Mammary epithelial cell (primary cell): ENCODE measurements at places on chromosomes 1 and 21. TPM values are rescaled to one million over a fixed set of nuclear protein-coding genes. Genes with fewer than 3 reads are reported as not detected.

Gene PRAMEF9
- not detected in 2 replicates for total RNA-seq

Gene NBPF4
- not detected in 2 replicates for total RNA-seq

Gene NPR1
- 0.17 TPM for total RNA-seq

Gene SLC2A1
- total RNA-seq = 315 and 471 TPM in 2 replicates

Gene OR2T33
- not detected for total RNA-seq

Gene HLX
- 0.33 TPM for total RNA-seq

Gene PPIAL4G
- not detected for total RNA-seq

Gene RSPH1
- 0.50 TPM for total RNA-seq

Gene CLCA2
- total RNA-seq = 178 and 188 TPM in 2 replicates
